ENCODE measurements at places on chromosomes 3 and 15. TPM values are rescaled to one million over a fixed set of nuclear protein-coding genes. Genes with fewer than 3 reads are reported as not detected.

GRCh38 chr3:65927576-65927975, 111.1 kb downstream of the MAGI1 start:
- peaks cover 52% of the 10 kb centered on the region for H3K4me1 ChIP-seq
- H3K36me3 ChIP-seq, result no peaks in the 10 kb centered on the region
- H3K27me3 ChIP-seq, result no peaks in the 10 kb centered on the region
- H3K4me3 ChIP-seq, result no peak overlapping the region
- DNase-seq, result no peak

DNA sequence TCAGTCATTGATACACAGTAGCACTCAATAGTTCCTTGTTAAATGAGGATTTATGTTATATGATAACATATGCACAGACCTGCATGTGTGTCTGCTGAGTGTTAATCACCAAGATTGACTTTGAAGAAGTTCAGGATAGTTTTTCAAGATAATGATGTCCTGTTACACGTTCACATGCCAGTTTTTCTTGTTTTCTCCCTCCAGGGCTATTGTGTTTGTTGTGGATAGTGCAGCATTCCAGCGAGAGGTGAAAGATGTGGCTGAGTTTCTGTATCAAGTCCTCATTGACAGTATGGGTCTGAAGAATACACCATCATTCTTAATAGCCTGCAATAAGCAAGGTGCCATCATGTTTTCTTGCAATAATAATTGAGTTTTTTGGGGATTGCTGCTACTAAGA, 9.8 kb downstream of the SRPRB start:
- peaks cover 48% of the 10 kb centered on the region for H3K36me3 ChIP-seq
- no peak overlapping the region for H3K4me3 ChIP-seq
- H3K27ac ChIP-seq, result no peak overlapping the region
- no peaks in the 10 kb centered on the region for H3K4me1 ChIP-seq
- H3K27me3 ChIP-seq, result no peaks in the 10 kb centered on the region
- no peak for DNase-seq

- H3K4me3 ChIP-seq, result no peak overlapping the region
- no peaks in the 10 kb centered on the region for H3K27me3 ChIP-seq
- H3K36me3 ChIP-seq, result no peaks in the 10 kb centered on the region
Measured at GRCh38 chr3:58379351-58380073, 46.8 kb downstream of the PXK start.

- H3K27ac ChIP-seq, result no peak overlapping the region
- no peaks in the 10 kb centered on the region for H3K36me3 ChIP-seq
- peaks cover 16% of the 10 kb centered on the region for H3K4me1 ChIP-seq
Measured at GRCh38 chr15:96598514-96598913, 268.0 kb downstream of the NR2F2 start.

ZNF860 gene
- total RNA-seq, result 6.5 TPM

AMT gene
- total RNA-seq, result 57.8 TPM
